Heart right ventricle (tissue), 16 donors: ENCODE measurements at places on chromosomes 3 and 15.

GRCh38 chr3:194987571-194988494 is 283.1 kb downstream of the XXYLT1 start:
- no peak for DNase-seq

GRCh38 chr3:65712140-65712539 is 326.6 kb downstream of the MAGI1 start:
- no peak for DNase-seq

DNA sequence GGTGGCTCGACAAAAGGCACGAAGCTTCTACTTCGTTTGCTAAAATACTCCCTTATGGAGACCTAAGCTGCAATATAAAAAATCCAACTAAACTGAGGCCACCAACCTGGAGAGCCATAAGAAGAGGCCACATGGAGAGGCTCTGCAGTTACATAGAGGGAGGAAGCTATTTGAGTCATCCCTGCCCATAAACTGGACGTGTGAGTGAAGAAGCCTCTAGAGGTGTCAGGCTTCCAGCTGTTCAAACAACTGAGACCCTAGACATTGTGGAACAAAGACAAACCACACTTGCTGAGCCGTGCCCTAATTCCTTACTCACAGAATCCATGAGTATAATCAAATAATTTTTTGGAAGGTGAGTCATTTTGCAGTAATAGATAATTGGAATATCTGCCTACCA is 50.2 kb upstream of the GMNC start:
- DNase-seq = no peak

DNA sequence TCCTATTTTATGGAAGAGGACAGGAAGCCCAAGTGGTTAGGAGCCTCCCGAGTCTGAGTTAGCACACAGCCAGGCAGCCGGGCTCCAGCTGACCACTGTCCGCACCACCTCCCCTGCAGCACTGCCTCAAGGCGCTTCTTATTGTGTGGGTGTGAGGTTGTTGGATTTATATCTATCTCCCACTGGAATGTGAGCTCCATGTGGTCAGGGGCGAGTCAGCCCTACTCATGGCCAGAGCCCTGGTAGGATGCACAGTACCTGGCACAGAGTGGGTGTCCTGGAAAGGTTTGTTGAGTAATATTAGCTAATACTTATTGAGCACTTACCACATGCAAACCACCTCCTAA is 9.7 kb upstream of the FBLN2 start:
- DNase-seq = no peak

DNA sequence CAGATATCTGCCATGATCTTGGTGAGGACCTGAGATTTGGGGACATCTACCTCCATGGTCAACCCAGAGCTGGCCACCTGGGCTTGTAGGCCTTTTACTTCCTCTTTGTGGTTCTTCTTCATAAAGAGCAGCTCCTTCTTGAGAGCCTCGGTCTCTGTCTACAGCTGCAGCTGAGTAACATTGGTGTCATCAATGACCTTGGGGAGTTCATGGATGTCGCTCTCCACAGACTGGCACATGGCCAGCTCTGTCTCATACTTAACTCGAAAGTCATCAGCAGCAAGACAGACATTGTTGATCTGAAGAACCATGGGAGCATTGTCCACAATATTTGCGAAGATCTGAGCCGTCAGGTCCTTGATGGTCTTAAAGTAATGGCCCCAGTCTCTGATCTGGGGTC is 15.7 kb upstream of the RASA2 start:
- DNase-seq = no peak

- no peak for DNase-seq
These were observed 85.5 kb downstream of the TGFBR2 start for GRCh38 chr3:30691944-30692343.
